ENCODE measurements at places on chromosomes 5 and 9.

DNA sequence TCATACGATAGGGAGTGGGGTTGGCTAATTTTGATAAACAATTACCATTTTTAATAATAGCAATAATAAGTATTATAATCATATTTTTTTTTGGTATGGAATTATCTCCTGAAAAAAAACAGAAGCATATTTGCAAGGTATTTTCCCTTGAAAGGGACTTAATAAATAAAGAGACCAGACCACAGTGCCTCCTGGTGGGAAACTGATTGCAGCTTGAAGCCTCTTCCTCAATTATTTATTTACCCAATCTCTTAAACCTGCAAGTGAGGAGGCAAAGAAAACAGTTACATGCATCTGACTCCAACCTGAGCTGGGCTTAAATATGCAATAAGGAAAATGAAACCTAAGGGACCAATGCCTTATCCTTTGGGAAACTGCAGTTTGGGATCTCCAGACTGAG is 388.1 kb upstream of the ACO1 start:
- no peak for DNase-seq

- no peak for DNase-seq
Observed at GRCh38 chr5:73983644-73984043, 357.6 kb downstream of the ARHGEF28 start.

DNA sequence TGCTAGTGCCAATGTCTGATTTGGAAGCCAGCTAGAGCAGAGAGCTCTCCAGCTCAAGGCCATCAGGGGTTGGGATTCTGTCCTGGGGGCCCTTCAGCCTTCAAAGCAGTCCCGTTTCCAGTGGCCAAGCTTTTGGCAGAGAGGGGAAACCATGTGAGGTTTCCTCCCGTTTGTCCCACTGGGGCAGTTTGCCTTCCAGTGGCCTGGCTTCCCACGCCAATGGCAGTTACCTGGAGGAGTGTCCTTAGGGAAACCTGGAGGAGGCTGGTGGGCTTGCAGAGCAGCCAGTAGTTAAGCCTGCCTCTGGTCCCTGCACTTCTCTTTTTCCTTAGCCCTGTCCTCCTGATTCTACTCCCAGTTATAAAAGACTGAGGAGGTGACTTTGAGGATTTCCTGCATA is 37.7 kb downstream of the FGD3 start:
- no peak for DNase-seq

DNA sequence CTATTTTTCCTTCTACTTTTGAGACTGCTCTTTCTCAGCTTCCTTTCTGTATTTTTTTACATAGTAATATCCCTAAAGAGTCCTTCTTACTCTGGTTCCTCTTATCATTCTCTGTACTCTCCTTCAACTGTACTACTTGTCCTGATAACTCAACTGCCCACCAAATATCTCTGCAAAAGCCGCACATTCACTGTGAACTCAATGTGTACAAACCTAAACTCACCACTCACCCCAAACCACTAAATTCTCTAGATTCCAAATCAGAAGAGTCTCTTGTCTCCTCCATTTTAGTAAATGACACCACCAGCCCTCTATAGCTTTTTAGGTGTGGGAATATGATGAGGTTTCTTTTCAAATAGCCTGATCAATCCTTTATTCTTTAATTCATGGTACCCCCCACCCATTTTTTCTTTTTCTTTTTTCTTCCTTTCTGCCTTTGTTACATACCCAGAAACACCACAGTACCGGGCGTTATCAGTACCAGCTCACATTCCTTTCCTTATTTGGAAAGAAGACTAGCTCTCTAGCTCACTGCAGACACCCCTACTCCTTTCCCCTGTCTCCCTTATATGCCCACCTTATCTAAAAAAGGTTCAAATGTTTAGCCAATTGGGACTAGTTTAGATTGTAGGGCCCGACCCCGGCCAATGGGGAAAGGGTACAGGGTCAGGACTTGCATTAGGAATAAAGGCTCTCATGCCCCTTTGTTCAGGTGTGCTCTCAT is 63.1 kb upstream of the RANBP6 start:
- DNase-seq: no peak

DNA sequence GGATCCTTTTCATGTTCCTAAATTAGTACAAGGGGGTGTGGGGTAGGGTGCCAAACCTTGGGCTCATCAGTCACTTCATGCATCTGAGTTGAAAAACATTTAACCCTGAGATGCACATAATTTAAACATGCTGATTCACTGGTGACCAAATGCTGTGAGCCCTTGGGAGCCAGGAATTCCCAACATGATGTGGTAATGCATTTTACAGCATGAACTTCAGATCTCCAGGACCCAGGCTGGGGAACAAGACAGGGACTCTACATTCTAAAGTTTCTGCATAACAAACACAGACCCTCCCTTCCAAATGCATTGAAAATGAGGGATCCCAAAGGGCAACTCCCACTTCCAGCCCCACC is 322.2 kb downstream of the NDUFS4 start:
- DNase-seq: no peak

DNA sequence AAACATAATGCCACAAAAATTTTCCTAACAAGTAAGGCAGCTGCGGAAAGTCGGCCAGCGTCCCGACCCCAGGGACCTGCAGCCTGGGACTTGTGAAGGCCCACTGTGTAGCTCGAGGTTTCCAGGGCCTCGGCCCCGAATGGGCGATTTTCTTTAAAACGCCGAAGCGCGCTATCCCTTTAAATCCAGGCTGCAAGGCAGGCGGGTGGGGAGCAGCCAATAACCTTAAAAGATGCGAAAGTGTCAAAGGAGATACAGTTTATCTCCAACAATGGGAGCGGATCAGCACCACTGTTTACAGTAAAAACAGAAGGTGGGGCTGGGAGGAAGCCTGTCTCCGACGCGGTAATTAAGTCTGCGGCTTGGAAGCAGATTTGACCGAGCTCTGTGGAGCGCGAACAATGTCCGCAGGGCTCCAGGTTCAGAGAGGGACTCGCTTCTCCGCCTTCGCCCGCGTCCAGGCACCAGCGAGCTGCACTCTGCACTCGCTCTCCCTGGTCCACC is 1.7 kb upstream of the ZSWIM6 start:
- no peak for DNase-seq

GRCh38 chr9:117555964-117556629 is 141.2 kb upstream of the ASTN2 start:
- no peak for DNase-seq

DNA sequence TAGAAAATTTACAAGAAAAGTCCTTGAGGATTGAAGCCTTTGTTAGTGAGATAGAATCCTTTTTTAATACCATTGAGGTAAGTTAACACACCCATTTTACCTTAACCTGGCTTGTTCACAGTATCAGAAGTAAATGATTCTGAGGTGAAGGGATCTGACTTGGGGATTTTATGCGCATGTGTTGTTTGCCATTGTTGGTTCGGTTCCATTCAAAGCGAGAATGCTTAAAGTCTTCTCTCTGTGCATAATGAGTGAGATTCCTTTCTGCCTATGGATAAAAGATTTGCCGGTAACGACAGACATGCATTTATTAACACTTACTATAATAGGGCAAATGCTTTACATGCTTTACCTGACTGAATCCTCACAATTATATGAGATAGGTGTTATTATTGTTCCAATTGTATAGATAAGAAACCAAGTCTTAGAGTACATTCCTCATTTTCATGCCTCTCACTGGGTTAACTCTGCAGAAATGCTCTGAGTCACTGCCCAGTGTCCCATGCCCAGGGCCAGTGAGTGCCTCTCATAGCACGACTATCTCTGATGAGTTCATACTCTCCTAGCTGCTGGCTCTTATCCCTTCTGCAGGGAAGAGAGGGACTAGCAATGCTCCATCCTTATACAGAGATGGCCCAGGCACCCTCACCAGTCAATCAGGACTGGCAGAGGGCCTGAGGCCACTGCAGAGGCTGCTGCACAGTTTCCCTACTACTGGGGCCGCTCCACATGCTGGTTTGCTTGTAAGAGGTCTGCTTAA is 54.4 kb downstream of the CMYA5 start:
- no peak for DNase-seq

Measured in C1 segment of cervical spinal cord (tissue), 14 donors.